ENCODE measurements at places on chromosomes 11 and 22.

- DNase-seq, result peak; percentile 59
Measured at GRCh38 chr11:17389211-17389956, 925 bp upstream of the KCNJ11 start.

GRCh38 chr11:111120161-111120560, 125.4 kb upstream of the POU2AF2 start:
- DNase-seq, result no peak

GRCh38 chr11:134120921-134121526, 52.2 kb downstream of the JAM3 start:
- peak; percentile 69 for DNase-seq

- DNase-seq, result no peak
Measured at GRCh38 chr22:32753591-32753990, 47.9 kb upstream of the TIMP3 start.

GRCh38 chr11:133906746-133907145, 50.0 kb downstream of the IGSF9B start:
- no peak for DNase-seq

DNA sequence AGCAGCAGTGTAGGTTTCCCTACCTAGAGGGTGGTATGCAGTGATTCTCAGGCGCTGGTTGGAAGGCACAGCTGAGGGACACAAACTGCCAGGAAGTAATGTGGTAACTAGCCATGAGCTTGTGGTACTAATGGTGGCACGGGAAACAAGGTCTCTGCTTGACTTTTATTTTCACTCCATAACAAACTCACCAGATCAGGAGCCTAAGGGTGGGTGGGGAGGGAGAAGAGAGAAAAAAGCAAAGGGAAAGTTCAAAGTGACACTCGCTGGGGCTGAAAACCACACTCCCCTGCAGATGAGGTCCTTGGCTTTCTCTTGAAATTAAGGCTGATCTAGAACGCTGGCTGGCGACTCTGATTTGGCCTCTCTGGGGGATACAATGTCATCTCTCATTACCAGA, 22.0 kb downstream of the TRAF6 start:
- no peak for DNase-seq

DNA sequence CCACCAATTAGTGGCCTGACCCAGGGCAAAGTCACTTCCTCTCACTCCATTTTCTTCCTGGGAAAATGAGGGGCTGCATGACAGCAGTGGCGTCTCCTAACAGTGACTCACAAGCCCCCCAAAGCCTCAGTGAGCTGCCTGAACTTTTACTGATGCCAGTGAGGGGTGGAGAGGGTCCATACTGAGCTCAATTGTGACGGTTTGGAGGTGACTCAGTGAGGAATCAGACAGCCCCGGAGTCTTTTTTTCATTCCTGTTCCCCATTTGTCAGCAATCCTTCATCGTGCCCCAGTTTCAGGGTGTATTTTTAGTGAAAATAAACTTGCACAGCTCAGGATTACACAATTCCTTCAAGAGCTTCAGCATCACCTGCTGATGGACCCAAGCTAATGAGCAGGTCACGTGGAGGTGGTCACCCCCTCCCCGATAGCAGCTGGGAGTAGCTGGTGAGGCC, 30.1 kb upstream of the RASD2 start:
- no peak for DNase-seq

GRCh38 chr11:18379201-18379600, 15.2 kb upstream of the LDHA start:
- no peak for DNase-seq

- no peak for DNase-seq
Measured at GRCh38 chr11:117076941-117077691, 21.1 kb downstream of the SIK3 start.

DNA sequence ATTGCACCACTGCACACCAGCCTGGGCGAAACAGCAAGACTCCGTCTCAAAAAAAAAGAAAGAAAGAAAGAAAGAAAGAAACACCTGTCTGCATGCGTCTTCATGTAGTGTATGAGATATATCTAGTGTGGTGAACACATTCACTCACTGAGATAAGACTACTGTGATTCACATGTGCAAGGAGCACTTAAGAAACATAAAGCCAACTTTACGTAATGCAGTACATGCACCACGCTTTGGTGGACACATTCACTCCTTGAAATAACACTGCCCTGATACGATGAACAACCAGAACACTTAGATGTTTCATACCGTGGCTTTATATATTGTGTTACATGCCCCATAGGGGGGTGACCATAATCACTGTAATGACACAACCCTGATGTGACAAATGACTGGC, 96.0 kb downstream of the MICAL3 start:
- DNase-seq, result no peak

GRCh38 chr11:123143476-123143875, 51.6 kb downstream of the CLMP start:
- DNase-seq, result no peak

GRCh38 chr11:15541079-15541478, 426.4 kb downstream of the INSC start:
- DNase-seq, result no peak

- no peak for DNase-seq
Measured at GRCh38 chr11:121755906-121756305, 303.1 kb upstream of the SORL1-AS1 start.

DNA sequence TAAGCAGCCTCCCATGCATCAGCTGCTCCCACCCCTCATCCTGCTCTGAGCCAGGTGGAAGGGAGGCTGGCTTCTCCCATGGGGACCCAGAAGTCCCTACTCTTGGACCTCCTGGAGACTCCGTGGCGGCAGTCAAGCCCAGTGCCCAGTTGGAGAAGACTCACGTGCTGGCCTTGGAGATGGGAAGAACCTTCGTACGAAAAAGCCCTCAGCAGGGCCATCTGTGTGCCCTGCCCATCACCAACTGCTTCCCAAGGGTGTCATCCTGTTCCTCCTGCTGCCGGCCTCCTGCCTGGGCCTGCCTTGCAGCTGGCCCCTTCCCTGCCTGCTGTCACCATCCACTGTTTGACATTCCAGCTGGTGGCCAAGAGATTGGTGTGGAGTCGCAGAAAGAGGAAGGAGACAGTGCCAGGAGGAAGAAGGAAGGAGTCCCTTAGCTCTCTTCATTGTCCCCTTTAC, 28.0 kb downstream of the ARHGAP1 start:
- no peak for DNase-seq

GRCh38 chr11:76808171-76808570, 25.0 kb downstream of the TSKU start:
- DNase-seq, result no peak

- DNase-seq, result peak; percentile 24
Measured at GRCh38 chr11:81644239-81644840, 1089.3 kb downstream of the FAM181B start.

- DNase-seq, result no peak
Measured at GRCh38 chr11:96287822-96288439, 55.1 kb downstream of the MAML2 start.

- no peak for DNase-seq
Measured at GRCh38 chr11:16862726-16863125, 124.3 kb downstream of the C11orf58 start.

DNA sequence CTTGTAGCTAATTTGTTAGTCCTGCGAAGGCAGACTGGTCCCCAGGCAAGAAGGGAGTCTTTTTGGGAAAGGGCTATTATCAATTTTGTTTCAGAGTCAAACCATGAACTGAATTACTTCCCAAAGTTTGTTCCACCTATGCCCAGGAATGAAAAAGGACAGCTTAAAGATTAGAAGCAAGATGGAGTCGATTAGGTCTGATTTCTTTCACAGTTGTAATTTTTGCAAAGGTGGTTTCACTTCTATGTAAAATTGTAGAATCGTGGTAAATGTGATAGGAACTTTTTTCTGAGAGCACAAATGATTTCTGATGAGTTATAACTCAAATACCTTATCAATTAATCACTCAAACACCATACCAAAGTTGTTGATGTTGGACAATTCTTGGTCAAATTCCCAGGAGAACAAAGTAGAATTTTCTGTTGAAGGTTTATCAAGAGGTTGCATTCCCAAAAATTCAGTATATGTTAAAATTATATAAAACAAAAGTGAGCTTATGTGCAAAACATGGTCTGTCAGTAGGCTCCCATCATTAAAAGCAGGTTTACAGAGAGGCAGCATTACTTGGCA, 2.9 kb upstream of the CTSC start:
- DNase-seq, result no peak

DNA sequence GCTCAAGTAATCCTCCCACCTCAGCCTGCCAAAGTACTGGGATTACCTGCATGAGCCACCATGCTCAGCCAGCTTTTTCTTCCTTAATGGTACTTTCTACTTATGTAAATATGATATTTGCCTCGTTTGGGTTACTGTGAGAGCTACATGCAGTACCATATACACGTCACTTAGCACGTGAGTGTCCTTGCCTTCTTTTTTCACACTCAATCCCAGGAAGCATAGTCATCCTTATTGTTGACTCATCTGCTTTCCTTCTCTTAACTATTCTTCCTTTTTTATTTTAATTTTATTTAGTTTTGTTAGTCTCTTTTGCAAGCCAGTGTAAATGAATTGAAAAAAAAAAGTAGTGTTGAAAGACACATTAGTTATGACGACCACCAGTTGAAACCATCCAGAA, 205.9 kb downstream of the HIPK3 start:
- DNase-seq, result no peak

- no peak for DNase-seq
Measured at GRCh38 chr11:79081471-79082031, 359.3 kb downstream of the TENM4 start.

GRCh38 chr11:83035070-83035854, 36.4 kb downstream of the RAB30 start:
- no peak for DNase-seq

DNA sequence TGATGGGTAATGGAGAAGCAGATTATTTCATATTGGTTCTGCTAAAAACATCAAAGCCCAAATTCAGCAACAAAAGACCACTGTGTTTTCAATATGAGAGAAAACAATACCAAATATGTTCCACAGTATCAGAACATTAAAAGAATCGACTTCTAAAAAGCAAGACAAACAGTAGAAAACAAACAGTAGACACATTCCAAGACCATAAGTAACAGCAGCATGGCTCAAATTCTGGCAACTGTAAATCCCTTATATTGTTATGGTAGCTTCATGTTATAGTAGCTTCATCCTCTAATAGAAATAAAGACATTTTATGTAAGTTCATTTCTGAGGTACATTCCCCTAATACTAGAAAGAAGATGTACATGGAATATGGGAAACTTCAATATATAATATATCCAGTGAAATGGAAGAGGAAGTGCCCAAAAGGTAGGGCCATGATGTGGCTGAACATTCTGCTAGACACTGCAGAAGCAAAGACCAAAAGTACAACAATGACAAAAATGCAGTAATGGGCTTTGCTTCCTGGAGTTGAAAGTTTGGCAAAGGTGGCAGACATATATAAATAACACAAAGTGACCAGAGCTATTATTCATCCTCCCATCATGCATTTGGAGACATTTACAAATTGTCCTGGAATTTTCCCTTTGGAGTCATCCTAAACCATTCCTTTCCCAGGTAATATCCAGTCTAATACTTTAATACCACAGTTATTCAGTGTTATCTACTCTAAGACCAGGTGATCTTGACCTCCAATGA, 299.9 kb downstream of the DCDC1 start:
- no peak for DNase-seq

- DNase-seq, result no peak
Measured at GRCh38 chr11:78210000-78210608, 21.4 kb downstream of the USP35 start.

- DNase-seq, result no peak
Measured at GRCh38 chr11:107653076-107653475, 58.8 kb downstream of the SLN start.

- DNase-seq, result no peak
Measured at GRCh38 chr11:74006743-74007304, 2.1 kb downstream of the UCP3 start.

- DNase-seq, result no peak
Measured at GRCh38 chr22:25402501-25403283, 161.8 kb upstream of the GRK3 start.

- DNase-seq, result no peak
Measured at GRCh38 chr11:76232026-76232665, 25.8 kb upstream of the WNT11 start.

GRCh38 chr11:34356913-34357700, 703 bp downstream of the ABTB2 start:
- peak; percentile 33 for DNase-seq

GRCh38 chr11:8839957-8840945, 70.7 kb upstream of the AKIP1 start:
- DNase-seq, result peak; percentile 20

DNA sequence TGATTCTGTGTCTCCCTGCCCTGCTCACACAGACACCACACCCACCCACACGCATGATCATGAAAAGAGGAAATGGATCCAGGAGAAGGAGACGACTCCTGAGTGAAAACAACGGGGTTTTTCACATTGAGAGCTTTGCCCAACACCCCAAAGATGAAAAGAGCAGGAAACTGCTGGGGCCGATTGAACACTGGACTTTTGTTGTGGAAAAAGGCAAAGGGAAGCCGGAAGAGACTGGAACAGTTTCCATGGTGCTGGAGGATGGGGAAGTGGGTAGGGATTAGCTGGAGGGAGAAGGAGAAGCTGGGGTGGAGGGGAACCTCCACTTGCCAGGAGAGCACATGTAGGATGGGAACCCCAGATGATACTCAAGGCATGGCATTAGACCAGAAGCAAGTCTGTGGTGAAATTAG, 5.2 kb upstream of the SLC43A3 start:
- DNase-seq, result no peak

- no peak for DNase-seq
Measured at GRCh38 chr22:31284281-31285155, 7.8 kb downstream of the PIK3IP1 start.

DNA sequence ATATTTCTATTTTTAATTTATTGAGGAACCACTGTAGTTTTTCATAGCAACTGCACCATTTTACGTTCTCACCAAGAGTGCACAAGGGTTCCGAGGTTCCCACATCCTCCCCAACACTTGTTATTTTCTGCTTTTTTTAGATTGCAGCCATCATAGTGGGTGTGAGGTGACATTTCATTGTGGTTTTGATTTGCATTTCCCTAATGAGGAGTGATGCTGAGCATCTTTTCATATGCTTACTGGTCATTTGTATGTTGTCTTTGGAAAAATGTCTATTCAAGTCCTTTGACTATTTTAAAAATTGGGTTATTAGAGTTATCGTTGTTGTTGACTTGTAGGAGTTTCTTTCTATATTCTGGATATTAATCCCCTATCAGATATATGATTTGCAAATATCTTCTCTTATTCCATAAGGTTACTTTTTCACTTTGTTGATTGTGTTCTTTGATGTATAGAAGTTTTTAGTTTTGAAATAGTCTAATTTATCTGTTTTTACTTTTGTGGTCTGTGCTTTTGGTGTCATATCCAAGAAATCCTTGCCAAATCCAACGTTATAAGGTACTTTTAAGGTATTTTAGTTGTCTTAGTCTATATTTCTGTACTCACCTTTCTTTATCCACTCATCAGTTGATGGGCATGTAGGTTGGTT, 9.0 kb downstream of the NEAT1 start:
- DNase-seq, result no peak

GRCh38 chr11:108037636-108038035, 28.9 kb downstream of the CUL5 start:
- DNase-seq, result peak; percentile 12
